Neural crest cell (in vitro differentiated cells): ENCODE measurements at places on chromosomes 1 and 21. TPM values are rescaled to one million over a fixed set of nuclear protein-coding genes. Genes with fewer than 3 reads are reported as not detected.

The AMPD1 gene
- total RNA-seq: not detected in 2 replicates

DNA sequence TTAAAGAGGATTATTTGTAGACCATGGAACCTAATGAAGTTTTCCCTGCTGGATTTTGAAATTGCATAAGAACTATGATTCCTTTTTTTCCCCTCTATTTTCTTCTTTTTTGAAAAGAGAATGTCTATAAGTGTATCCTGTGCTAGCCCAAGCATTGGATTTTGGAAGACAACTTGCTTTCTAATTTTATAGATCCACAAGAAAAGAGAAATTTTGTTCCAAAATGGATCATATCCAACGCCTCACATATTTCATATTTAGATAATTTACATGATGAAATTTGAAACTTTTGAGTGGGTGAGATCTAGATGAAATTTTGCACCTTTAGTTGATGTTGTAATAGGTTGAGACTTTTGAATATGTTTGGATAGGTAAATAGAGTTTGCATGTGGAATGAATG is 978.7 kb downstream of the MRPL39 start:
- no peak for DNase-seq

DNA sequence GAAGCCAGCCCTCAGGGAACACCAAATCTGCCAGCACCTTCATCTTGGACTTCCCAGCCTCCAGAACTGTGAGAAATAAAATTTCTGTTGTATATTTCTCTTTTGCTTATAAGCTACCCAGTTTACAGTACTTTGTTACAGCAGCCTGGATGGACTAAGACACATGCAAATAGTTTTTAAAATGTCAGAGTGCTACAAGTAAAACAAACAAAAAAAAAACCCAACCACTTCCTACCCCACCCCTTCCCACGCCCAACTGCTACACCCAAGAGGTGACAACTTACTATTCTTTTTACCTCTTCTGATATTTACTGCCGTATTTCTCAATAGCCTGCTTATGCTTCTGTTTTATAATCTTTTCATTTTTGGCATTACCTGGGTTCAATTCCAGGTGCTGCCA is 8.6 kb upstream of the SPSB1 start:
- no peak for DNase-seq

GRCh38 chr21:44849616-44850130 is 23.8 kb downstream of the PTTG1IP start:
- no peak for DNase-seq

DNA sequence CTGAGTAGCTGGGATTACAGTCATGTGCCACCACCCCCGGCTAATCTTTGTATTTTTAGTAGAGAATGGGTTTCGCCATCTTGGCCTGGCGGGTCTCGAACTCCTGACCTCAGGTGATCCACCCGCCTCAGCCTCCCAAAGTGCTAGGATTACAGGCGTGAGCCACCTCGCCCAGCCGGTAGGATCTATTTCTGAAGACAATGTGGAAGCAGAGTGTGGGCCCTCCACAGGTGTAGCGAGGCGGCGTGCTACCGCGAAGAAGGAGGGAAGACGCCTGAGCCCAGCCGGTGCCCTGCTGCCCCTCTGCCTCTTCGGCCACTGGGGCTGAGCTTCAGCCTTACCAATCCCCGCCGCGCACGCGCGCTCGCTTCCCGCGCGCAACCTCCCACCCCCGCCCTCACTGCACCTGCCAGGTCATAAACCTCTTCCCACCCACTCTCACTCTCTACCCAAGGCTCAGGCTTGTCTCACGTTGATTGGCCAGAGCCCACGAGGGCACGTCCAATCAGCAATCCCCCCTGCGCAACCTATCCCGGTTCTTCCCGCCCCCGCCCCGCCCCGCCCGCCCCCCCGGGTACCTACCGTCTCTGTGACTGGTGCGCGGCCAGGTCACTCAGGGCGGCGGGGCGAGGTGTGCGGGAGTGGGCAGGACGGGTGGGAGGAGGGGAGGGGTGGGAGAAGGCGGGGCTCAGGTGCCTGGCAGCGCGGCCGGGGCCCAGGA is 409 bp upstream of the HOOK1 start:
- DNase-seq: peak; percentile 14
